NCI-H748 treated with DMSO at 0.1 percent for 48 hours (cell line): ENCODE measurements at places on chromosomes 1 and 21.

DNA sequence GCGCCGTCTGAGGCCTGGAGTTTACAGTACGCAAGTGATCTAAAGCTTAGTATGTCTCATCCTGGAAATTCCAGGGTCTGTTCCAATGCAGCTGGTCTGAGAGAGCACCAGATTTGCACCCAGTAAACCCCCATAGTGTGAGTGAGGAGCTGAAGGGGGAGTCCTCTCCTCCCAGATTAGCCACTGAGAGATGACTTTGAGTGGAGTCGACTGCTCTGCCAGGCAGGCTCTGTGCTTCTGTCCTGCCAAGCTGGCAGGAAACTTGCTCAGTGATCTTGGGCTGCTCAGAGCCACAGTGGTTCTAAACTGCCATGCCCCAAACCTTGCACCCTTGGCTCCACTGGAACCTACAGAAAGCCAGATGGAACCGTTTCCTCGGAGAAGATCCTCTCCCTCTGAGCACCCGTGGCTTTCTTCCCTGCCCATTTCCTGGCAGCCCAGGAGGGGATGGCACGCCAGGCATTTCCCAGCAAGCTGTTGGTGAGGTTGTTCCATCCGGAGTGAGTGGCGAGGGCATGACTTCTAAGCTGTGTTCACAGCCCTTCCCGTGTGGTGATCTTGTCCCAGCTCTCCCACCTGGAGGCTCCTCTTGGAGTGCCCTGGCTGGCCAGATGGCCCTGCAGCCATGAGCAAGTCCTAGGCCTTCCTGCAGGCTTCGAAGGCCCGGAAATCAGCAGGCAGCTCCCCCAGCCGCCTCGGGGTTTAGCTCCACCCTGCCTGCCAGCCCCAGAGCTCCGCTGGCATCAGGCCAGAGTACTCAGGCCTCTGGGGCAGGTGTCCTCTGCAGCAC, 125.9 kb upstream of the VAMP3 start:
- DNase-seq, result peak; percentile 35

DNA sequence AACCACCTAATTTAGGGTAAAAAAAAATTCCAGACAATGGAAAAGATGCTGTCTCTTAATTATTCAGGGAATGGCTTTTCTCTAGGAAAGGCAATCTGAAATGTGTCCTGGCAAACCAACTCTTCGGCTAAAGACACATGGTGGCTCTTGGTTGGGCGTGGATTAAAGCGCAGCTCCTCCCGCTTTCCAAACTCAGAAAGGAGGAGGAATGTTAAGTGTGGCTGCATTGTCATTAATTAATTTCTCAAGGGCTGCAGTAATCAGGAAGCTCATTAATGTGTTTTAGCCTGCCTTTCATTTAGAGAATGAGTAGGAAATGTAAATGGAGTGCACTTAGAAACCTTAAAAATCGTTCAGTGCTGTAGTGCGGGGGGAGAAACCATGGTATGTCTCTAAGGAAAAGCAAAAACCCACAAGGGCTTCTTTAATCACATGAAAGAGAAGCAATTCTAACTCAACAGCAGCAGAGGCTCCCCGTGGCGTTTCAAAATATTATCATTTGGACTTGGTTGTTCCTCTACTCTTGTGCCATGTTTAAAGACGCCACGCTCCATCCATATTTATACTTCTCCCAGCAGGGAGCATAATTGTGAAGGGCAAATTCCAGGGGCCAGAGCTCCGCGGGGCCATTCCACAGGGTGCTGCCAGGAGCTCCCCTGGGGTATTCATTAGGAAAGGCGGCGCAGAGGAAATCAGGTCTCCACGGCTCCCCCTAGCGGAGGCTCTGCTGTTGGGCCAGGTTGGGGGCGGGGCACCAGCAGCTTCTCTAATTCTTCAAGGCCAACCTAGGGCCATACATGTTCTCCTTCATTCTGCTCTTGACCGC, 91.9 kb upstream of the SSX2IP start:
- peak; percentile 60 for DNase-seq

- DNase-seq, result no peak
Measured at GRCh38 chr1:170993151-170993550, 57.8 kb downstream of the MROH9 start.

DNA sequence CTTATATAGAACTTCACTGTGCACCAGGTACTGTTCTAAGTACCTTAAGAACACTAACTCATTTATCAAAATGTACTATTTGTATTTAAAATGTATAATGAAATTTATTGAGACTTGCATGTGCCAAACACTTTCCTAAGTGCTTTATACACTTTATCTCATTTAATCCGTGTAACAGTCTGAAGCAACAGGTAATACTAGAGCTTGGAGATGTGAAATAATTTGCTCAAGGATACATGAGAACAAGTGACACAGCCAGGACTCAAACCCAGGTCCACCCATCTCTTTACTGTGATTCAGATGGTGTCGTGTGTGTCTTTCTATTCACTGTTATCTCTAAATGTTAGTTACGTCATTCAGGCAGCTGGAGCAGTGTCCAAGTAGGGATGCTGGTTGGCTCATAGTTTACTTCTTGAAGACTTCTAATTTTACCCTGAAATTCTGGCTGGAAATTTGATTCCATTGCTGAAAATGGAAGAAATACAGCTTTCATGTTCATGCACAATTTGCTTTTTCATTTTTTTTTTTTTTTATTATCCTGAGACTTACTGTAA, 169.7 kb upstream of the UBE2U start:
- DNase-seq, result no peak

DNA sequence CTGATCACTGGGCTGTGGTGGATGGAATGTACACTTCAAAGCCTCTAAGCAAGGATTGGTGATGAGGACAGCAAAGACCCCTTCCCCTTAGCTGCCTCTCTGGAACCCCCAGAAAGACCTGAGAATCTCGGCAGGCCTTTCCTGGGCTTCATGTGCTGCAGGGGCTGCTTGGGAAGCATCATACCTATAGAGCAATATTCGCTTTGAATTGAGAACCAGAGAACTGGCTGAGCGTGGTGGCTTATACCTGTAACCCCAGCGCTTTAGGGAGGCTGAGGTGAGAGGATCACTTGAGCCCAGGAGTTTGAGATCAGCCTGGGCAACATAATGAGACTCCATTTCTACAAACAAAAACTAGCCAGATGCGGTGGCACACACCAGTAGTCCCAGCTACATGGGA, 22.0 kb downstream of the CSF1 start:
- no peak for DNase-seq

GRCh38 chr1:202037706-202038296, 27.4 kb downstream of the ELF3 start:
- DNase-seq, result no peak

DNA sequence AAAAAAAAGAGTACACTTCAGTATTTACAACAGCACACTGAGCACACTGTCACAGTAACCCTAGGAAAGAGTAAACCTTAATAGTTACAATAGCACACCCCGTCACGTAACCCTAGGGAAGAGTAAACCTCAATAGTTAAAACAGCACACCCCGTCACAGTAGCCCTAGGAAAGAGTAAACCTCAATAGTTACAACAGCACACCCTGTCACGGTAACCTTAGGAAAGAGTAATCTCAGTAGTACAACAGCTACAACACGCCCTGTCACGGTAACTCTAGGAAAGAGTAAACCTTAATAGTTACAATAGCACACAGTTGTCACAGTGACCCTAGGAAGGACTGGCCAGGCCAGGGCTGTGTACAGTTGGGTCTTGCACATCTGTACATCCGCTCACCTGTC, 3.0 kb downstream of the CDK11A start:
- DNase-seq, result no peak

DNA sequence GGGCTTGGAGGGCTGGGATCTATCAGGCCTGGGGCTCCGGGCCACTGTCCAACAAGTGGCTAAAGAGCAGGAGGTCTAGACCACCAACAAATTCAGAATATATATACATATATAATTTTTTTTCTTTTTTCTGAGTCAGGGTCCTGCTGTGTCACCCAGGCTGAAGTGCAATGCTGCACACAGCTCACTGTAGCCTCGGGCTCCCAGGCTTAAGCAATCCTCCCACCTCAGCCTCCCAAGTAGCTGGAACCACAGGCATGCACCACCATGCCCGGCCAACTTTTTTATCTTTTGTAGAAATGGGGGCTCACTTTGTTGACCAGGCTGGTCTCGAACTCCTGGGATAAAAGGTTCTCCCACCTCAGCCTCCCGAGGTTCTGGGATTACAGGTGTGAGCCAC, 6.8 kb upstream of the LAPTM5 start:
- no peak for DNase-seq

GRCh38 chr1:5908461-5909375, 83.5 kb downstream of the NPHP4 start:
- no peak for DNase-seq

DNA sequence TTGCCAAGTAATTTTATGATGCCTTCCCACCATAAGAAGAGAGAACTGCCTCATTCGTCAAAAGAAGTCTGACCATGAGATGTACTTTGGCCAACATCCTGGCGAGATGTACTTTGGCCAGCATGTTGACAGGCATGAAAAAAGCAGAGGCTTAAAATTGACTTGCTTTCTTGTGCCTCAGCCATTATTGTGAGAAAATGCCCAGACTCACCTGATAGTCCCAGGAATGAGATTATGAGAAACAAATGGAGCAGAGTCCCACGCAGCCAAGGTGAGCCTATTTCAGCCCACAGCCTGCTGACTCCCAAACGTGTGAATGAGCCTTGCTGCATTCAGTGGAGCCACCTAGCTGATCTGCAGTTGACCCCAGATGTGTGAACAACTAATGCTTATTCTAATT, 43.5 kb upstream of the ZNF644 start:
- no peak for DNase-seq

GRCh38 chr1:27513528-27513927, 23.6 kb upstream of the WASF2 start:
- DNase-seq, result no peak

DNA sequence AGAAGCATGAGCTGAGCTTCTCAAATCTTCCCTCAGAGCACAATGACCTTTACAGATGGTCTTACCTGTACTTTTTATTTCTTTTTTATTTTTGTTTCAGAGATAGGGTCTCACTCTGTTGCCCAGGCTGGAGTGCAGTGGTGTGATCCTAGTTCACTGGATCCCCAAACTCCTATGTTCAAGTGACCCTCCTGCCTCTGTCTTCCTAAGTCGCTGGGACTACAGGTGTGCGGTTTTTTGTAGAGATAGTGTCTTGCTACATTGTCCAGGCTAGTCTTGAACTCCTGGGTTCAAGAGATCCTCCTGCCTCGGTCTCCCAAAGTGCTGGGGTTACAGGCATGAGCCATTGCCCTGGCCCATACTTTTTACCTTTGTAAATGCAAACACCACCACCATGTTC, 56.0 kb upstream of the LPGAT1 start:
- DNase-seq, result no peak

DNA sequence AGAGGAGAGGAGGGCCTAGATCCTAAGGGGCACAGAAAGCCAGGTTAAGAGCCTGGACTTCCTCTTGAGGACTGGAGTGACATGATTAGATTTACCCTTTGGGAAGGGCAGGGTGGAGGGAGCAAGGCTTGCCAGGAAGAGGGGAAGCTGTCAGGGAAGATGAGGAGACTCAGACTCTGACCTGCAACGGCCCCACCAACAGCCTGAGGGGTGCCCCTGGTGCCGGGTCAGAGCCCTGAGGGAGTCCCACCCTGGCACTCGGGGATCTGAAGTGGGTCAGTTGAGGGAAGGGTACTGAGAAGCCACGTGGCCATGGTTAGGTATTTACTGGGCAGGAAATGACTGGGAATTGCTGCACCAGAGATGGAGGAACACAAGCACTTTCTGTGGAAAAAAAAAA, 9.8 kb downstream of the ECE1 start:
- no peak for DNase-seq

GRCh38 chr1:82947278-82947677, 1051.7 kb downstream of the TTLL7 start:
- no peak for DNase-seq

GRCh38 chr1:2979191-2980072, 41.8 kb upstream of the ACTRT2 start:
- no peak for DNase-seq

DNA sequence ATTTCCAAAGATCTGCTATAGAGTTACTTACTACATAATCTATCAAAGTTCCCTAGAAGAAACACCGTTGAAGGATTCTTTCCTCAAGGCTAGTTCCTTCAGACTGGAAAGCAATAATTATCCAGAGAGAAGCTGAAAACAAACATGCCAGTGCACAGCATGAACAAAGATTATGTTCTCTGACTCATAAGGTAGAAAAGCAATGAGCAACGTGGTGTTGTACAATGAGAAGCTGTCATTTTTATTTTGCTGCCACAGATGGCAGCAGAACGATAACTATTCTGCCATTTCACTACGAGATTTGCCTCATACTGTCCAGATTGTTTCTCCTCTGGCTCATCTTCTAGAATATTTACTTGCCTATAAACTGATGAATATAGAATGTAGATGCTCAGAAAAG, 10.7 kb downstream of the EXTL2 start:
- DNase-seq, result no peak

DNA sequence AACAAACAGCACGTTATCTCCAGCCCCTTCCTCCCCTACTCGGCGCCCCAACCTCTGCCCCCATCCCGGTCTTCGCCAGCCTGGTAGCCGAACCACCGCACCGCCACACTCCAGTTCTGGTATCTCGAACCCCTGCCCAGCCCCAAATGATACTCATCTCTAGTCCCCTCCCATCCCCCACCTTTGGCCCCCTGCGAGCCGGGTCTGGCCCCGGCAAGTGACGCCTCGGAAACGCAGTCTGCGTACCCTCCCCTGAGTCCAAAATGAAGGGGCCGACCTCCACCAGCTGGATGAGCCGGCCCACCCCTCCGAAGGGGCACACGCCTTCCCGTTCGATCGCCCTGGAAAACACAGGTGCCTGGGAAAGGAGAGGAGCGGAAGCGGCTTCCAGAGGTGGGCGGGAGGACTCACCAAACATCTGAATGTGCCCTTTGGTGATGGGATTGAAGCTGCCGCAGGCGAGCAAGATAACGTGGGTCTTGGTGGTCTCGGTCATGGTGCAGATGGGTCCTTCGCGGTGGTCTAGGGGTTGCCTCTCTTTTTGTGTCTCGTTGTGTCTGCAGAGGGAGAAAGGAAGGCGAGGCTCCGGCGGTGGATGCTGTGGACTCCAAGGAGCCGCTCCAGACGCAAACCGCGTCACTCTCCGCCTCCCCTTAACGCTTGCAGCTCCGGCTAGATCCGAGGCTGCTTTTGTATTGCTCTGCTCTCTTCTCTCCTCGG, at the start of gene NMNAT2:
TSS of gene NMNAT2 (minus strand) at position 609 of the 720 bp plus-strand sequence. CDS start at position 496, 113 bp downstream.
- no peak for DNase-seq

DNA sequence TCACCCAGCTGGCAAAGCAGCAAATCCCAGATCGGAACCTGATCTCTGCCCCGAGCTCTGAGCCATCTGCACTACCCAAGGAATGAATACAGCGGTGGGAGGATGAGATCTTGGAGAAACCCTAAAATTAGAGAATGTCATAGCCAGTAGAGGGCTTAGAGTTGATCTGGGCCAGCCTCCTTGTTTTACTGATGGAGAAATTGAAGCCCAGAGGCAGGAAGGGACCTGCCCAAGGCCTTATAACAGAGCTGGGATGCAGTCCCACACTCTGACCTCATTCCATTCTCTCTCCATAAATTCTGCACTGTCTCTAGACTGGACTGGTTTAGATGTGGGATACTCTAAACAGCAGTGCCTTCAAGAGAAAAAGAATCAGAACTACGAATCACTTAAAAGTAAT, 4.8 kb upstream of the SFN start:
- no peak for DNase-seq
